ENCODE measurements at places on chromosomes 4 and X. TPM values are rescaled to one million over a fixed set of nuclear protein-coding genes. Genes with fewer than 3 reads are reported as not detected.

GRCh38 chr4:114077610-114078009 lies 98.2 kb upstream of the ARSJ start:
- DNase-seq = no peak

DNA sequence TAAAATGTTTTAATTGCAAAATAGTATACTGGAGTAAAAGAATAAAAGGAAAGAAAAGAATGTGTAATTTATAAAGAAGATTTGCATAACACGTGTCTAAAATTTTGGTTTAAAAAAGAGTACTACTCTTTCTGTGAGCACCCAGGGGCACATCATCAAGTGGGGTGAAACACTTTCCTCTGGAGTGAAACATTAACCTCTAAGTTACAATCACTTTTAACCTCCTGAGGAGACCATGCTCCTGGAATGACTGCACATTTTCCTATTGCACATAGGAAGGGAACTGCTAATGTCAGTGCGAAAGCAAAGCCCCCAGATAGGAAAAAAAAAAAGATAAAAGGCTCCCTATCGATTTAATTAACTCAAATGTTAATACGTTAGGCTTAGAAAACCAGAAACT lies 13.3 kb downstream of the VEGFC start:
- no peak for DNase-seq

SMPX gene
- 0.09 TPM for polyA plus RNA-seq

DNA sequence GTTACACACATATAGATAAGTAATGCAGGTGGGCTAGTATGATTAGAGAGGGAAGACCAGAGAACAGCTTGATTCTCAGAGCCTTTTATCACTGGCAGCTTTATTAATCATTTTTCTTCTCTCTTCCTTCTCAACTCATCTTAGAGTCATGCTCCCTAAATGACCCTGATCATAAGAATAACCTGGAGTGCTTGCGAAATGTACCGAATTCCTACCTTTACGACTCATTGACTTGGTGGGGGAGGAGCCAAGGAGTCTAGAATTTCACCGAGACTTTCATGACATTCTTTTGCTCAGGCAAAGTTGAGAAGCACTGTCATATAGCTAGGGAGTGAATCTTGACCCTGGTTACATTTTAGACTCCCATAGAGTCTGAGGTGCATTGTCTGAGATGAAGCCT lies 298.9 kb upstream of the PUDP start:
- DNase-seq = no peak

DNA sequence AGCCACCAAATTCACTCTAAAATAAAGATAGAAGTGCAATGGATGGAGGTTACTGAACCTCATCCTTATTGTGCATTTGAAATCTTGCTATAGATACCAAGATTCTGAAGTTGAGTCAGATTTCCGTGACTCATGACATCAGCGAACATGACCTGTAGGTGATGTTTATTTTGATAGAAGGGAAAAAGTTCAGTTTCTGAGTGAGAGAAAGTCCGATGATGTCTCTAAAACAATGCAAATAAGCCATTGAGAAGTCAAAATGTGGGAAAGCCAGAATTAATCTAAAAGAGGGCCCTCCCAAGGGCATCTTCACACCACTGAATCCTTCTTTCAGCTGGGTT lies 20.0 kb downstream of the PHOX2B start:
- DNase-seq = no peak

GRCh38 chr4:91611782-91612181 lies 692.0 kb upstream of the GRID2 start:
- no peak for DNase-seq

ADAM29 gene
- not detected for polyA plus RNA-seq

GRCh38 chr4:905485-906338 lies 26.4 kb downstream of the GAK start:
- DNase-seq = no peak

FAM47C gene
- polyA plus RNA-seq = 0.04 TPM

SPANXC gene
- polyA plus RNA-seq = not detected

GRCh38 chr4:184171011-184171410 lies 46.7 kb downstream of the ENPP6 start:
- DNase-seq = no peak

SAGE1 gene
- polyA plus RNA-seq = not detected

GRCh38 chr4:76470532-76470931 lies 35.5 kb downstream of the SHROOM3 start:
- DNase-seq = no peak

GRCh38 chr4:37648084-37648817 lies 37.9 kb downstream of the RELL1 start:
- peak; percentile 64 for DNase-seq

- no peak for DNase-seq
These were observed 22.0 kb upstream of the RNF4 start for GRCh38 chr4:2446656-2447564.

TTC29 gene
- polyA plus RNA-seq = not detected

GABRQ gene
- not detected for polyA plus RNA-seq

DNA sequence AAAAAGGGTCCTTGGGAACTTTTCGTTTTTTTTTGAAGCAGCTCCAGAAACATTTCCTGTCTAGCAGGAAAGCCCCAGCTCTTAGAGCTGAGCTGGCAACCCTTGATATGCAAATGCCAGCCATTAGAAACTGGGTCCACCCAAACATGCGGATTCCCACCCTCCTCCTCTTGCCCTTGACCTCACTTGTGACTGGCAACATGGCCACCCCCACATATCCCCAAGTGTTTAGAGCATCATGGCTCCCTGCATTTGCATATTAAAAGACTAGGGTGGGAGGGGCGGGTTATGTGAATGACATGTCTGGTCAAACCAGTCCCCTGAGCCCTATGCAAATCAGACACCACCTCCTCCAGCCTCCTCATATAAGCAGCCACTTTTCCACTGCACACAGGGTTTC lies 671.1 kb downstream of the FAT4 start:
- DNase-seq = no peak

GRCh38 chr4:151745481-151746231 lies 15.2 kb downstream of the GATB start:
- DNase-seq = no peak

TMEM164 gene
- polyA plus RNA-seq = 7.3 TPM

GAGE12E gene
- polyA plus RNA-seq = not detected

GRCh38 chrX:2867206-2867605 lies 38.5 kb downstream of the GYG2 start:
- DNase-seq = no peak

DNA sequence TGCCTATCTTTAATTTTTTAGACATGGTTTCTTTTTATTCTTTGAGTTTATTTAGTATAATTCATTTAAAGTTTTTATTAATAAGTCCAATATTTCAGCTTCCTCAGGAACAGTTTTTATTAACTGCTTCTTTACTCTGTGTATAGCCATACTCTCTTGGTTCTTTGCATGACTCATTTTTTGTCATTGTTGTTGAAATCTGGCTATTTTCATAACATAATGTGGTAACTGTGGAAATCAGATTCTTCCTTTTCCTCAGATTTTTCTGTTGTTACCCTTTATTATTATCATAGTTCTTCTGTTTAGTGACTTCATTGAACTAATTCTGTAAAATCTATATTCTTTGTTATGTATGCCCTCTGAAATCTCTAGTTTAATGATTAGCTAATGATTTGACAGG lies 124.9 kb upstream of the CYSLTR1 start:
- DNase-seq = no peak

DNA sequence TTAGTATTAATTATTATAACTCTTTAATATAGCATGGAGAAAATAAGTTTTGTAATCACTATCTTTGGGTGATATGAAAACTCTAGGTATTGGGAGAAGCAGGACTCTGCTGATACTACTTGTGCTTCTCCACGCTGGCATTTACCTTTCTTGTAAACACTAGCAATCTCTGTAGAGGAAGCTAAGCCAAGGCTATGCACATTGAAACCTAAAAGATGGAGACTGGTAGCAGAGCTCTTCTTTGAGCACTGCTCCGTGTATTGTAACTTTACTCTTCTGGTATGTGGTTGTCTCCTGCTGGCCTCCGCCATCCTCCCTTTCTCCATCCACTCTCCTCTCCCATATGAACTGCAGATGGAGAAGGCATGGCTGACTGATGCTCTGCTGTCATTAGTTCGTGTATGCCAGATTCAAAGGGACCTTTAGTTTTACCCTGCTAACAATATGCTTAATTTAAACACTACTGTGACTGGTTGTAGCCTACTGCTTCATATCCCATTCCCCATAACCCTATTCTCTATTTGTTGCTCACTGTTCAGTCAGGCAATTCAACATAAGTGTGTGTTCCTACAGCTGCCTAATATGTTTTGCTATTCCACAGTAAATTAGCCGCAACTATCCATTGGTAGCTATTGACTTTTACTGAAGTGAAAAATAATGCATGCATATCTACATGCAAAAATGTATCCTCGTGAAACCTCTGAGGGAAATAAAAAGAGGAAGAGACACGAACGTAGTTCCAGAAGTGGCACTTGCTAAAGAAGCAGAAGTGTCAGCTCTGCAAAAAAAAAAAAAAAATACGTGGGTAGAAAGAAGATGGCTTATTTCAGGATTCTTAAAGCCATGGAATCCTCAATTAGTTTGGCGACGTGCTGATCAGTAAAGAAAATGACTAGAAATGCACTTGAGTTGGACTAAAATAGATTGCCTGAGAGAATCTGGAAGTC lies 55.6 kb upstream of the CCSER1 start:
- DNase-seq = no peak

- no peak for DNase-seq
These were observed 173.2 kb downstream of the MGST2 start for GRCh38 chr4:139838811-139839210.

LAMP2 gene
- polyA plus RNA-seq = 14.1 TPM

GRCh38 chr4:39285111-39285795 lies 80.9 kb downstream of the RFC1 start:
- DNase-seq = no peak

DNA sequence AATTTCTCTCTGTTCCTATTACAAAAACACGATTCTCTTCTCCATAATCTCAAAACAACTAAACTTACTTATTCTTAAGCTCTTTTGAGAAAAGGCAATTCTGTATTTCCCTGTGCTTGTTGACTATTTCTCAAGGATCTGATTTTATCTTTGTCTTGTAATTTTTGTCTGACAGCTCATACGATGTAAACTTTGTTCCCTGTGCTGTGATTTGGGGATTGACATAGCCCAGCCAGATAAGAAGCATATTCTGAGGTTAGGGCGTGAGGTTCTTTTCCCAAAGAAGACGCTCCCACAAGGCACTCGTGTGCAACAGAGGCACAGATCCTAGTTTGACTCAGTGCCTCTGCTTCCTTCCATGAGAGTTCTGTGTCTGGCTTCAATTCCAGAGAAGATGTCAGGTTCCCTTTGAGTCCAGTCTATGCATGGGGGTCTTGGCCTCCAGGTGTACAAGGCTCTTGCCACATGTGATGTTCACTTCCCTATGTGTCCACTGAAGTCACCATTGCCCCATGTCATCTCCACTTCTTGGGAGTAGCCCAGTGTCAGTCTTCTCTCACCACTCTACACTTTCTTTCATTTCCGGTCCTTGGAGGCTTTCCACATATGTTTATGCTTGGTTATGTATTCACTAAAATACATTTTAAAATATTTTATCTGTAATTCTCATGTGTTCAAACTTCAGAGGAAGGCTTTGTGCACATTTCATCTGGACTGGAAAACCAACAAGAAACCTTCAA lies 94.8 kb downstream of the MID1 start:
- no peak for DNase-seq

GRCh38 chrX:40933706-40934425 lies 151.4 kb upstream of the USP9X start:
- no peak for DNase-seq

GRCh38 chr4:15457406-15458201 lies 12.1 kb upstream of the CC2D2A start:
- no peak for DNase-seq

DNA sequence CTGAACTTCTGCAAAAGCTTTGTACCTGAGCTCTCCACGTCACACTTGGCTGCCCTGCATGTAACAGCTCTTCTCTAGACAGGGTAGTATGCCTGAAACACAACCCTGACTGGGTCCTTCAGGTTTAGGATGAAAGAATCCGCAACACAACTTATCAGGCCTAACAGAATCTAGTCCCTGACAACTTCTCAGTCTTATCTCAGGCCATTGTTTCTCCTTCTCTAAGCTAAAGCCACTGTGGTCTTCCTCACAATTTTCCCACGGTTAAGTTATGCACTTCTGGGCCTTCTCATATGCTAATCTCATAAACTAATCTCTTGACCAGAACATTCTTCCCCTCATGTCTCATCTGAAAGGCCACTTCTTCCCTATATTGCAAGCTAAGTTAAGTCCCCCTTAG lies 10.8 kb upstream of the TMPRSS11B start:
- DNase-seq = no peak

DNA sequence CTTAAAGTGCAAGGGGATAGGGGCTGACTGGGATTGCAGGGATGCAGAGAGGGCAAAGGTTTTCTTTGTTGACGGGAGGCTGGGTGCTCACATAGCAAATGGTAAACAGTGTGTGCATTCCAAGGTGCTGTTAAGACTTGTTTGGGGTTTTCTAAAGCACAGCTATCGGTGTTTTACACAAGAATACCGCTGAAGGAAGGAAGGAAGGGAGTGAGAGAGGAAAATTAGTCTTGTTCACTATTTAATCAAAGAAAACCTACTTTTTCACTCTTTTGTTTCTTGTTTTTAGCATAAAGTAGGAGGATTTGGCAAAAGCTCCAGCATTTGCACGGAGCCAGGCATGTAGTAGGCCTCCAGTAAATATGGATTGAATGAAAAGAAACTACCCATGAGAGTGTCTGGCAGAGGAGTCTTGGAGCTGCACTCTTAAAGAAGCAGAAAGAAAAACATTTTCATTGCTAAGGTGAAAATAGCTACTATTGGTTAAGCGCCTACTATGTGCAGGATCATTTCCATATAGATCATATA lies 99.7 kb downstream of the FIP1L1 start:
- DNase-seq = no peak

- no peak for DNase-seq
These were observed 141.7 kb downstream of the PAPSS1 start for GRCh38 chr4:107578321-107578720.

- DNase-seq = no peak
These were observed 21.6 kb downstream of the TEC start for GRCh38 chr4:48247878-48248558.

DNA sequence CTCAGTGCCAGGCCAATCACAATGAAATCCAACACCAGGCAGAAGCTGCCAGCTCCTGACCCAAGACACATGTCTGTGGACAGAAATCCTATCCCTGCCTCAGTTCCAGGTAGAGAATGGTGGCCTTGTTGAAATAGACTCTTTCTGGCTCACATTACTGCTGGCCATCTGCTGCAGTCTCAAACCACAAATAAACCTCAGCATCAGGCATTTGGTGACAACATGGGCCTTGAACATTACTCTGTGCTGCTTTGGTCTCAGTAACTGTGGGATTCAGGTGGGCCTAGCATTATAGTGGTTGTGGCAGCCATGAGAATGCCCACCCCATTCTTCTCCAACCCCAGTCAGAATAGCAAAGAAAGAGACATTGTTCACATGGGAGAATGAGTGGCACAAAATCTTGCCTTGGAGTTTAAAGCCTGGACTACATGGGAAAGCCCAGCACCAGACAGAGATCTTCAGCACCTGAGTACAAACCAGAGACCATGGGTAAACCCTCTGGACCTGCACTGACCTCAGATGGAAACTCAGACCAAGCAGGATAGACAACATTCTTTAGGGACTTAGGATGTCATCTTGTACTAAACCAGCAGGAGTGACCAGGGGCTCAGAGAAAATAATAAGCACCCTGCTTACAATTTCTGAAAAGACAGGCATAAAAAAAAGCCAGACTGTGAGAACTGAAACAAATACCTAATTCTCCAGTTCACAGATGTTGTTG lies 50.4 kb upstream of the TRAM1L1 start:
- DNase-seq = no peak
